ENCODE measurements at places on chromosomes 6 and 20.
A peak's percentile ranks its signal among the peaks of the same experiment; 100 is the strongest.

GRCh38 chr6:26205625-26206574 lies 118.7 kb downstream of the HFE start:
- DNase-seq = peak; percentile 70

GRCh38 chr20:15673206-15673605 lies 900.0 kb downstream of the KIF16B start:
- no peak for DNase-seq

DNA sequence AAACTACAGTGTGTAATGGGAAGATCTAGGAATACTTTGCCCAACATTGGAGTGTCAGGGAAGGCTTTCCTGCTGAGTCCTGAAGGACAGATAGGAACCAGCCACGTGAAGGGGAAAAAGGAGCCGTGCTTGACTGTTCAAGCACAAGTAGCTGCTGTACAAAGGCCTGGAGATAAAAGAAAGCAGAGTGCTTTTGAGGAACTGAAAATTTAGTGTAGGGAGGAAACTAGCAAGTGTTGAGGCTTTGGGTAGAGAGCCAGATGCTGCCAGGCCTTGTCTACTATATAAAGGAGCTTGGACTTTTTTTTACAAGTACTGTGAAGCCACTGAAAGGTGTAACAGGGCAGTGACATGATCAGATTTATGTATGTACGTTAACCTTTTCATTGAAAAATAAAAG lies 39.0 kb downstream of the DSE start:
- no peak for DNase-seq

DNA sequence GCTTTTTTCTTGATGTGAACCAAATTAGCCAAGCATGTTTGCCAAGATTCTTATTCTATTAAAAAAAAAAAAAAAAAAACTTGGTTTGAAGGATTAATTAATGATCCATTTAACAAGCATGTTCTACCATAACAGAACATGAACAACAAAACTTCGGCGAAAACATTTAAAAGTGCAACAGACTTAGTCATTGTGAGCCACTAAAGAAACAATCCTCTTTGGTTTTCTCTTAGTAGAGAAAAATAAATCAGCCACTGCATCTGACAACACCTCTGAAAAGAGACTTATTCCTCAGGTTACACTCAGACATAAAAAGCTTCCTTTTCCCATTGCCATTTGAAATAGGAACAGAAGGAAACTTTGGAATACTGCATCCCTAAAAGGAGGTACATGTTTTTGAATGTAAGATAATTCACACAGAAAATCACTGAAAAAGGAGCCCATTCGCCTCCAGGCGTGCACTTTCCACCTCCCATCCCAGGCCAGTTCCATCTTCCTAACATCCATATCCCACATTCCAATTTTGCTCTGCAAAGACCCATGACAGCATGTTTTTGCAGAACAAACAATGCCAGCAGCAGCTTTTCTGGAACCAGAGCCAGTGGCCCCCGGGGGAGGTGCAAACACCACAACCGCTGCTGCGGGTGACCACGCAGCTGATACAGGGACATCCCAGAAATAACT lies 79.5 kb downstream of the ZMYND8 start:
- DNase-seq = no peak

- DNase-seq = no peak
Observed at GRCh38 chr6:41373627-41373918, 38.2 kb downstream of the NCR2 start.

GRCh38 chr6:41071501-41071922 lies 644 bp downstream of the OARD1 start:
- DNase-seq = no peak

- DNase-seq = no peak
Observed at GRCh38 chr6:130947464-130947863, 115.6 kb downstream of the EPB41L2 start.

DNA sequence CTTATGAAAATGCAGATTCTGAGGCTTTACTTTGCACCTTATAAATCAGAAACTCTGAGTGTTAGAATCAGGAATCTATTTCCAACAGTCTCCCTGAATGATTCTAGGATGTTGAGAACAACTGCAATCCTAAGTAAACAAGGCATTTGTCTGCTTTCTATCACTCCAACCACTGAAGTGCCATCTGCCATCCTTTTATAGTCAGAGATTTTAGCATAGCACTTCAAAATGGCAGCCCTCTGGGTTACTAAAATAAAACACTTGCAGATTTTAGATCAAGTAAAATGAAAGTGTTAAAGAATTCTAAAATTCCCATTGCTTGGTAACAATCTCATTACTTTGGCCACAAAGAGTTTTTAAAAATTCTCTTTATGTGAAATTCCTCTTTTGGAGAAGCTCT lies 258.9 kb downstream of the CD109 start:
- no peak for DNase-seq

GRCh38 chr20:44031781-44032582 lies 117.3 kb downstream of the TOX2 start:
- no peak for DNase-seq

DNA sequence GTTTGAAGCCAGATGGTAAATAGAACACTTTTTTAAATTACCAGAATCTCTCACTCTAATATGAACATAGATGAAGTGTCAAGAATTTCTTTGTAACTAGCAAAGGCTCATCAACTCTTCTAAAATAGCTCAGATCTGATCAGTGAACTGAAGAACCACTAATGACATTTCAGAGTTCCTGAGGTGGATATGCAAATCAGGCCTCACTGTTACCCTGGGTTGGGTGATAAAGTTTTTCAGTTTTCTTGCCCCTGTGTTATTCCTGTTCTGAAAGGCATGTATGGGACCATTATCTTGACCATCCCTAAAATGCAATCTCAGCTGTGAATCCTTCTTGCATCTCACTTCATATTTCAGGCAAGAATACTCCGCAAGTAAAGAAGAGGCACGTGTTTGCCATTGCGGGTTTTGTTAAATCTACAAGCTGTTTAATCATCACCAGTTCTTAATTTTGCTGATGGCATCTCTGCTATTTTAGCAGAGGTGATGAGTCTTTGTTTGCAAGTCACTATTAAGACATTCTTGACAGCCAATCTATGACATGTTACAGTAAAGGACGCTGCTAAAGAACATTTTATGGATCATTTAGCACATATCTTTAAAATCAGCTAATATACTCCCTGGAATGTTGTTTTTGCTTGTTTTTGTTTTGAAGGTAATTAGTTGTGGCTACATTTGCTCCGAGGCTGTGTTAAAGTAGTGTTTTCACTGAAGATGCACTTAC lies 47.9 kb downstream of the KHDC1L start:
- DNase-seq = no peak

- DNase-seq = peak; percentile 96
Observed at GRCh38 chr6:5030596-5031136, 26.8 kb upstream of the RPP40 start.

GRCh38 chr6:50285735-50286134 lies 236.0 kb upstream of the DEFB112 start:
- DNase-seq = no peak
